Stimulated activated CD4-positive, alpha-beta T cell treated with anti-CD3 and anti-CD28 coated beads, Interleukin-4, amount 100 ng/mL, for 48 hours (primary cell): ENCODE measurements at places on chromosomes 6 and 20.

- DNase-seq, result no peak
Measured at GRCh38 chr6:159701413-159701999, 8.5 kb upstream of the SOD2 start.

- DNase-seq, result no peak
Measured at GRCh38 chr20:63142933-63143332, 73.0 kb downstream of the YTHDF1 start.

- DNase-seq, result no peak
Measured at GRCh38 chr20:50421356-50422340, 88.5 kb upstream of the PTPN1 start.

- no peak for DNase-seq
Measured at GRCh38 chr6:119334535-119335264, 14.9 kb downstream of the MAN1A1 start.

DNA sequence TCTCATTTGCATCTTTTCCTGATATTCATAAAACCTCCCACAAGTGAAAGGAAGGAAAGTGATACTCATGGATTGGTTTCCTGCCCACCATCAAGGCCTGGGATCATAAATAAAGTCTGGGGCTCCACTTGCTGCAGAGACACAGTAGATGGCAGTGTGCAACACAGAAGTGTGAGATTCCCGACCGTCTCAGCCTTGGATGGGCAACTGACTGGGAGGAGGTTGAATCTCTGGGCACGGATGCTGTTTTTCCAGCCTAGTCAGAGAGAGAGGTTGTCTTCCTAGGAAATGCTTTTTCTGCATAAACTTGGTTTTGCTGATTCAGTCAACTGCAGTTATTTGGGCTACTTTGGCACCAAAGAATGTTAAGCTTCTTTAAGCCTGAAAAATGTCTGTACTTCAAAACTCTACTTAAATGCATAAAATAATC is 9.9 kb upstream of the RFPL4B start:
- no peak for DNase-seq

DNA sequence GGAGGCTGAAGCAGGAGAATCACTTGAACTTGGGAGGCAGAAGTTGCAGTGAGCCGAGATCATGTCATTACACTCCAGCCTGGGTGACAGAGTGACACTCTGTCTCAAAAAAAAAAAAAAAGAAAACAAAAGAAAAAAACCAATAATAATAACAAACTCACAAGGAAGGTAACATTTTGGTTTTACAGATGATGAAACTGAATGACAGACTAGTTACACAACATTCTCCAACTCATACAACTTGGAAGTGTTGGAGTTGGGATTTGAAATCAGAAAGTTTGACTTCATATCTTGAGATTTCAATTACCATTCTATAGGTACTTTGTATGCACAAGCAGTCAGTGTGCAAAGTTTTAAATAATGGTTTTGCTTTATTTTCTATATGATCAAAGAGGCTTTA is 10.2 kb downstream of the TPD52L1 start:
- DNase-seq, result no peak

- DNase-seq, result no peak
Measured at GRCh38 chr6:14224359-14225103, 107.0 kb downstream of the CD83 start.

- DNase-seq, result no peak
Measured at GRCh38 chr20:5973172-5973571, 22.7 kb downstream of the MCM8 start.

- no peak for DNase-seq
Measured at GRCh38 chr6:114783083-114783482, 440.3 kb upstream of the HS3ST5 start.

GRCh38 chr20:615514-615913 is 5.4 kb upstream of the TCF15 start:
- DNase-seq, result no peak

GRCh38 chr6:102525336-102525735 is 1131.8 kb downstream of the GRIK2 start:
- no peak for DNase-seq

- DNase-seq, result no peak
Measured at GRCh38 chr6:16060039-16060438, 68.8 kb upstream of the MYLIP start.

GRCh38 chr20:8523684-8524083 is 391.6 kb downstream of the PLCB1 start:
- no peak for DNase-seq

- no peak for DNase-seq
Measured at GRCh38 chr6:40392589-40392988, 194.6 kb downstream of the LRFN2 start.

DNA sequence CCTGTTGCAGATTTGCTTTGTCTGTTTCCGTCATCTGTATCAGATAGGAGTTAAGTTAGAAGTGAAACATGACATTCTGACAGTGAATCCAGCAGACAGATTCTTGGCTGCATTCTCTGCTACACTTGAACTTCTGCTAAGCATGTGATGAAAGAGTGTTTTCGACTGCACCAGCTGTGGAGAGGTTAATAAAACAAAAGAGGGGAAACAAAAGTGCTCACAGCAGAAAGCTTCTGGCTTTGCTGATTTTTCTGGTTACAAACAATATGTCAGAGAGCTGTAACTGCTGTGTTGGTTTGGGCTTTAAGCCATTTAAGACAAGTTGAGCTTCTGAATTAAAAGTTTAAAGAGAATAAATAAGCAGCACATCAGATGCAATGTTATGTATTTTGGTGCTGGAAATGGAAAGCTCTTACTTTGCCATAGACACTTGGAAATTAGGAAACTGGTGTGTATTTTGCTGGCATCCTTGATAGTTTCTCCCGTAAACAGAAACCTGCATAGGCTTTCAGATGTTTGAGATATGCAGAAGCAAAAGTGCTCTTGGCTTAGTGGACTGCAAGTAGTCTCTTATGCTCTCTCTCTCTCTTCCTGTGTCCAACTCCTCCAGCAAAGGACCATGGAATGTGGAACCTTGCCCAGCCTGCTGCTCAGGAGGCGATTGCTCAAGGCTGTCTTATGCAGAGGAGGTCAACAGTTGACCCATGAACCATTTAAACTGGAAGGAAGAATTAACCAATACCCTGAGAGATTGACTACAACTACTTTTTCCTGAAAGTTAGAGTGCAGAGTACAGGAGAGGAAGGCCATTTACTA is 104.9 kb downstream of the RPS12 start:
- DNase-seq, result no peak

- DNase-seq, result no peak
Measured at GRCh38 chr20:24915440-24915839, 33.6 kb upstream of the CST7 start.

GRCh38 chr6:8651998-8652397 is 216.7 kb upstream of the SLC35B3 start:
- no peak for DNase-seq

DNA sequence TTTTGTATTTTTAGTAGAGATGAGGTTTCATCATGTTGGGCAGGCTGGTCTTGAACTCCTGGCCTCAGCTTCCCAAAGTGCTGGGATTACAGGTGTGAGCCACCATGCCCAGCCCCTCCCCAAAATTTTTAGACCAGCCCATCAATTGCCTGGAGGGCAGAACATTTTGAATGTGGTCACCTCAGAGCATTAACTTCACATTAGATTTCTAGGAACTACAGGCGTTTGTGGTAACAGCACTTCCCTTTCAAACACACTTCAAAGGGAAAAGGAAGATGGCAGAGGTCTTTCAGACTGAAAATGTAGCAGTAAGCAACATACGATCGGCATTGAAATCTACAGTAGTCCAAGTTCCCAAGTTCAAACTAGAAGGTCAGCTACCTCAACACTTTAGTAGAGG is 12.3 kb upstream of the SLA2 start:
- no peak for DNase-seq
